ENCODE measurements at places on chromosomes 5 and 9.

DNA sequence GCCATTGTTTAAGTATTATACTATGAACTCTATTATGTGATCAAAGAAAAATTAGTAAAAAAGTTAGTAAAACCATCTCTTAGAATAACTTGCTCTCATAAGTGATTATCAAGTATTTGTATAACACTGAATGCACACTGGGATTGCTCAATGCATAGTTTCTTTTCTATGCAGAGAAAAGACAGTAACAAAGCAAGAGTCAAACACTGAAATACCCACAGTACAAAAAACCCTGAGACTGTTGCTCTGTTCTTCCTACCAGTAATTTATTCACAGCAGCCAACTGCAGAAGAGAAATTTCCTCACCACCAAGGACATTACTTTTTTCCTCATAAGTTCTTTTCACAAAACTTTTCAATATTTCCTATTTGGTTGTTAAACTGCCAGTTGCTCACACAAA, 634.4 kb downstream of the DTWD2 start:
- DNase-seq = no peak

- peak; percentile 19 for DNase-seq
These were observed 158.5 kb downstream of the NR3C1 start for GRCh38 chr5:143244990-143245389.

- peak; percentile 1 for DNase-seq
These were observed 390.3 kb downstream of the CAAP1 start for GRCh38 chr9:26502311-26502710.

DNA sequence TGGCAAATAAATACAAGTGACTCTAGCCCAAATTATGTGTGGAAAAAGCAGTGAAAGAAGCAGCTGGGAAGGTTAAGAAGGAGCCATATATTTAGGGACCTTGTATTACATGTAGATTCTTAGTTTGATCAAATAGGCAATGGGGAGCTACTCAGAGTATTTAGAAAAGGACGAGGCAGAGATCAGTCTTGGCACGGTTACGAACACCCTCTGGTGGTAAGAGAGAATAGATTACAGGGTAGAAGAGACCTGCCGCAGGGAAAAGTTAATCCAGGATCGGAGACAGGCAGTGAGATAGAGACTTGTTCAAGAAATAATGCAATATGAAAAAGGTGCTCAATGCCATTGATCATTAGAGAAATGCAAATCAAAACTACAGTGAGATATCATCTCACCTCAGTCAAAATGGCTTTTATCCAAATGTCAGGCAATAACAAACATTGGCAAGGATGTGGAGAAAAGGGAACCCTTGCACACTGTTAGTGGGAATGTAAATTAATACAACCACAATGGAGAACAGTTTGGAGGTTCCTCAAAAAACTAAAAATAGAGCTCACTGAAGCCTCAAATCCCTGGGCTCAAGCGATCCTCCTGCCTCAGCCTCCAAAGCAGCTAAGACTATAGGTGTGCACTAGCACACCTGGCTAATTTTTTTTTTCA, 12.0 kb downstream of the INIP start:
- DNase-seq = peak; percentile 77

GRCh38 chr5:73303148-73304079, 130.4 kb downstream of the TMEM174 start:
- no peak for DNase-seq

DNA sequence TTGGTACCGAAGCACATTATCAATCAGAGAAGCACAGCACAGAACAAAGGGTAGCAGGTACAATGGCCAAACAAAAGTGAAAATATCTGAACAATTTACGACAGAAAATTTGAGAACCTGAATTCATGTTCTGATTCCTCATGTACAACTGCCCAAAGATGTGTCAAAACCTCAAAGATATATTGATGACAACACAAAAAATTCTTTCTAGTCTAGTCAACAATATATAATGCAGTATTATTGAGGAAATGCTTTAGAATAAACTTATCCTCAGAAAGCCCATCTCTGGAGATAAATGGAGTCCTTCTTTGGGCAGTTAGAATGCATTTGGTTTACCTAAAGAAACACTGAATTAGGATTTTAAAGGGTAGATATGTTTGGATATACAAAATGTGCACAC, 6.8 kb upstream of the SMARCA2 start:
- no peak for DNase-seq

DNA sequence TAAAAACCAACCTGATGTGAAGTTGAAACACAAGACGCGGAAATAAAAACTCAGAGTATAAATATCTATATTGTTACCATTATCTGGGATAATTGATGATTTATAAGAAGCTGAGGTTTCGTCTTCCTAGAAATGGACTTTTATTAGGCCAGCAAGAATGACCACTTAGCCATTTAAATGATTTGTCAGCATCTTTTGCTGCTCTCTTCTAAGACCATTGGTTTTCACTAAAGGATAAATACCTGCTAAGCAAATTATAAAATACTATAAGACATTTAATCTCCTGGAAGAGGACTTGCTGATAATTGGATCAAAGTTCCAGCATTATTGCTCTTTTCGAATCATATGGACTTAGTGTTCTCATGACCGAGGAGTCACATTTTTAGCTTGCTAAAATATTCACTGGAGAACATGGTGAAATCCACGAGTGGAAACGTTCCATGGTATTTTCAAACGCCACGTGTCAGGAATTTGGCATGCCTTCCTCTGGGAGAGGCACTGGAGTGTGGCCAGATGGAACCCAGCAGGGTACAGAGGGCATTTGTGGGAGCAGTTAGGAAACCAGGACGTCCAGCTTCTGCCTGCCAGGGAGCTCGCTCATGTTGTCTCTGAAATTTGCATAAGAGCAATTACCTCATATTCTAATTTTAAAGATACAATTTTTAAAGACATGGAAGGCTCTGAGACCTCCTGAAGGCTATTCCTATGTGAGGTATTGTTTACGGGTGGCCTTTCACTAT, 43.1 kb downstream of the TNFAIP8 start:
- DNase-seq = peak; percentile 84

DNA sequence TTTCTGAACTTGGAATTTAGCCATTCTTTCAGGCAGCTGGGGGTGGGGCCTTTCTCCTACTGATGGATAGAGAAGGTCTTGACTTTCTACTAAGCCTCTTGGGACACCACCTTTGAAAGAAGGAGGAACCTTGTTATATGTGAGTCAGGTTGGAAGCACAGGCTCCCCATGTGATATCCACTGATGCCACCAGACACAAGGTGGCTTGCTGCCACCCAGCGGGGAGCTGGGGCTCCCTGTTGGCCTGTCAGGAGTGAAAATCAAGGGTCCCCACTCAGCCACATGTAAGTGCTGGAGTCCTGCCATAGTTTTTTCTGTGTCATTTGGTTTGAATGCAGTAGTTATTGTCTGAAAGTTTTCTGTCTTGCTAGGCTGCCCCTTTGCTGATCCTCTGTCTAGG, 252.4 kb upstream of the NFIL3 start:
- no peak for DNase-seq

GRCh38 chr9:114532561-114533237, 27.4 kb upstream of the WHRN start:
- no peak for DNase-seq

DNA sequence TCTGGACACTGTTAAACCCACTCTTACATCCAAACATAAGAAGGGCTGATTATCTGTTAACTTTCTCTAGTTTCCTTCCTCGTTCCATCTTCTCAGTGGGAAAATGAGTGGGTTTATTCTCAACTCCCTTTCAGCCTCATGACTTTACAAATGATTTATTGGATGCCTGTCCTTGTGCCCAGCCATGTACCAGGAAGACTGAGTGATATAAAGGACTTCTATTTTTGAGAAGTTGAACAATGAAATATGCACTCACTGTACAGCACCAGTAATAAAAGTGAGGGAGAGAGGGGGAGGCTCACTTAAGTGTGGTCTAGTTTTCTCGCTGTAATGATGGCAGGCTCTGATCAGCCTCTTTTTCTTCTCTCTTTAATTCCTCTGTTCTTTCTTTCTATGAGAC, 277.6 kb downstream of the SMARCA2 start:
- DNase-seq = no peak

GRCh38 chr5:132227235-132227484, 493 bp downstream of the P4HA2 start:
- DNase-seq = no peak

DNA sequence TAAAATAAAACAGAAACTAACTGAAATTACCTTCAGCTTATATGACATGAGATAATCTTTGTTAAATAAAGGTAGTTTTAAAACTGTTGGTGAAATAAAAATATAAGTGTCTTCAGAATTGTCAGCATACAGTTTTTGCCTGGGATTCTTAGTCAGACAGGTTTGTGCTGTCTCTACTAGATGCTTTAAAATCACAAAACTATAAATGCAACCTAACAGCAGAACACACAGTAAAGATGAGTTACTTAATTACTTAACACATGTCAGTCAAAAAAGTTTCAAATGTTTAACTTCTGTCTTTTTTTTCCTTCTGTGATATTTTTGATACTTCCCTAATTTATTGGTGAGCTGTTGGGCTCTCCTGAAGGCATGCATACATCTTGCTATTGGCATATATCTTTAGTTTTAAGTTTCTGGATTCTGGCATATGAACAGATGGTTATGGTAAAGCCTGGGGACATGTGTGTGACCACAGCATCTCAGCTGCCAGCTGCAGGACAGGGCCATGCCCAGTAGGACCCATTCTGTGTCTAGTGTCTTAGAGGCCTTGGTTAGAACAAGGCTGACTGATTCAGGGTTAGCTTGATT, 231.1 kb upstream of the NUDT12 start:
- no peak for DNase-seq

DNA sequence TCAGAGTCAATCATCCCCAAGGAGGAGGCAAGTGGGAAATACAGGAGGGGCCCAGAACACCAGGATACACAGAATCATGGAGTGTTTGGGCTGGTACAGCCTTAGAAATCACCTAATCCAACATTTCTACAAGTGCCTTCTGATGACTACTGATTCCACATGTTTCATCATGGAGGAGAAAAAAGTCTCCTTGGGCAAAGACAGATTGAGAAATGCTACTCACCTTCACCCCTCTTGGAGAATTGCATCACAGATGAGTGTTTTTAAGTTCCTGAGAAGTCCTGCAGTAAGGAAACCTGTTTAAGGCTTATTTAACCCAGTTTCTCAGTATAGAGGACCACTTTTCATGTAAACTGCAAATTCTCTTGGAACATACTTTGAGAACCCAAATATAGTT, 2.2 kb upstream of the SLIT3 start:
- DNase-seq = no peak

- no peak for DNase-seq
These were observed 63.8 kb downstream of the FNBP1 start for GRCh38 chr9:129979071-129979745.

GRCh38 chr5:105754056-105754455, 1916.7 kb downstream of the EFNA5 start:
- no peak for DNase-seq

DNA sequence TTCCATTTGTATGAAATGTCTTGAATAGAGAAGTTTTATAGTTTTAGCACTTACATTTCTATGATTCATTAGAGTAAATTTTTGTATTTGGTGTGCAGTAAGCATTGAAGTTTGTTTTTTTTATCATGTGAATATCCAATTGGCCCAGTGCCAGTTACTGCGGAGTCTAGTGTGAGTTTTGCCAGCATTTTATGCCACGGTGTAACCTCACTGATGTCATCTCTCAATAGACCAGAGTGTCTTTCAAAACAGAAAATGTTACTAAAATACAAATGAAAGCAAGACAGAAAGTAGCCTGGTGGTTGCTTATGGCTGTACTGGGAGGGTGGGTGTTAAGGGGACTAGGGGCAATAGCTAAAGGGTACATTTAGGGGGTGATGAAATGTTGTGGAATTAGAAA, 62.8 kb downstream of the IPPK start:
- DNase-seq = peak; percentile 27

- DNase-seq = no peak
These were observed 548.9 kb downstream of the BNC2 start for GRCh38 chr9:16321461-16322119.

GRCh38 chr9:94199776-94200175, 59.3 kb upstream of the ZNF169 start:
- no peak for DNase-seq

DNA sequence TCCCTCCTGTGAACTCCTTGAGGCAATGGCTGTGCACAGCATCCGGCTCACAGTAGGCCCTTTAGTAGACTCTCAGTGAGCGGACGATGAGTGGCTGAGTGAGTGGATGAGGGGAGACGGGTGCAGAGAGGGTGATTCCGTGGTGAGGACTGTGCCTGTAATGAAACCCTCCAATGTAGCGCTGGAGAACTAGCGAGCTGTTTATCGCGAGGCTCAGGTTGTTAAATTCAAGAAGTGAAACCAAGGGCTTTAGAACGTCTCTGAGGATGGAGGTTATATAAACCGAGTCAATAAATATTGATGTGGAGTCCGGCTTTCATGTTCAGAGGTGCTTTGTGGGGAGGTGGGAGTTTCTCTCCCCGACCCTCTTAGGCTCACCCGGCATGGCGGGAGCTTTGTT, 53.2 kb downstream of the NSG2 start:
- DNase-seq = no peak

- no peak for DNase-seq
These were observed 680.3 kb upstream of the FTMT start for GRCh38 chr5:121171361-121171760.

GRCh38 chr5:53039855-53040254, 50.7 kb downstream of the ITGA2 start:
- DNase-seq = no peak

GRCh38 chr5:159667286-159667685, 249.0 kb upstream of the ADRA1B start:
- no peak for DNase-seq

DNA sequence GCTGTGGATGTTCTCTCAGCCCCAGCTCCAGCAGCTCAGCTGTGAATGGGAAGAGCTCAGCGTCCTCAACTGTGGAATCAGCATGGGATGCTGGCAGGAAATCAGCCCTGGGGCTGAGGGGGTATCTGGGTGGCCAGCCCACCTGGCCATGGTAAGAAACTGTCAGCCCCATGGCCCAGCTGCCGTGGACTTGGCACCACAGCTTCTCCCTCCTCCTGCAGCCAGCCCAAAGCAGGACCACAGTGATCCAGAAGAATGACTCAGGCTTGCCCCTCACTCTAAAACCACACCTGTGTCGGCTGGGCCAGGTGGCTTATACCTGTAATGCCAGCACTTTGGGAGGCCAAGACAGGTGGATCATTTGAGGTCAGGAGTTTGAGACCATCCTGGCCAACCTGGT, 48.0 kb downstream of the SAR1B start:
- DNase-seq = no peak

GRCh38 chr5:154214371-154215106, 24.0 kb downstream of the GALNT10 start:
- DNase-seq = no peak

GRCh38 chr9:98778711-98779530, 17.4 kb downstream of the ANKS6 start:
- no peak for DNase-seq

DNA sequence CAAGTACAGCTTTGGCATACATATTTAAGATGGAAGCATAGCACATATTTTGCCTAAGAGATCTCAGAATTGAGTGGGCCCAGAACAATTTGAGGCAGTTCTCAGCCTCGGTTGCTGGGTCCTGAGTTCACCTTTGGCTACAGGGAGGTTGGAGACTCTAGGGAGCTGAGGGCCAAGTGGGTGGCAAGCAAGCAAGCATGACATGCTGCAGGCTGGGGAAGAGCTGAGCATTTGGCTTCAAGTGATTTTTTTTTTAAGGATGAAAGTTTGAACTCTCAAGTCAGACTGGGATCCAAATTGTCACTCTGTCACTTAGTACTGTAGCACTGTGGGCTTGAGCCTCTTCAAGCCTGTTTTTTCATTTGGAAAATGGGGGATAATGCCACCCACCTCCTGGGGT, 160.5 kb downstream of the MED27 start:
- no peak for DNase-seq

- no peak for DNase-seq
These were observed 25.9 kb upstream of the PRDM12 start for GRCh38 chr9:130638284-130639123.

- no peak for DNase-seq
These were observed 67.6 kb downstream of the ANKRD33B start for GRCh38 chr5:10631316-10631996.
